ENCODE measurements at places on chromosomes 4 and X.

DNA sequence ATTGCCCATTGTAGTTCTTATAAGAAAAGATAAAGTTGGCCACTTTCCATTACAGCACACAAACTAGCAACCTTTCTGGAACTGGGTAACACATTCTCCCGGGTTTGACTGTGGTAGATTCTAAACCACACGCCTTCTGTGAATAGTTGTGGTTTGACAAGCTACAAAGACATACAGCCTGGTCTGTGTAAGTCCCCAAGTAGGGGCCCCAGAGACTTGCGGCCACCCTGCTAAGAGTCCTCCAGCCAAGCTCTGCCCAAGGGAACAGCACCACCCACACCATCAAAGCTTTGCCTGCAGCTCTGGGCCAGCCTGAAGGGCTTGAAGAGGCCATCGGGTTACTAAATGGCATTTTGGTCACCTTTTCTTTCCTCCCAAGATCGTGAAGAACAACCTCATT, 203.4 kb downstream of the MAML3 start:
- DNase-seq = no peak

DNA sequence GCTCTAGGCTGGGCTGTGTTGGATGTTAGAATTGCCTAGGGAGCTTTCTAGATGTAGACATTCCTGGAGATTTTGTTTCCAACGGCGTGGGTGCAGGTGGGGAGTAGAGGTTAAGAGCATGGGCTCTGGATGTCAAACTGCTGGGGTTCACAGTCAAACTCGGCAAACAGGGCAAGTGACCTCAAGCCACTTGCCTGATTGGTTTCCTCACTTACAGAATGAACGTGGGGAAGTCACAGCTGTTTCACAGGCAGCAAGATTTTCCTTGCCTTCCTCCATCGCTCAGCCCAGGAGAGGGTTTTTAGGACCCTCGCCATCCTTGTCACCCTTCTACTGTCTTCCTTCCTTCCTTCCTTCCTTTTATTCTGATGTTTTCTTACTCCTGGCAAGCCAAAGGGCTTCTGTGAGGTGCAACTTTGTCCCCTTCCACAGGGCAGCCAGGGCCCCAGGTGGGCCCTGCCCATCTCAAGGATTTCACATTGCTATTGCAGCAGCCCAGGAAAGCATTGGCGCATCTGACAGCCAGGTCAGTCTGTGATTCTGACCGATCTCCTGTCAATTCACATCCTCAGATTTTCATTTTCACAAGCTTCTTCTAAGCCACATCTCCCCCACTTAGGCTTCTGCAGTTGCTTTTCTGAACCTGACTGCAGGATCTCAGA, 7.0 kb downstream of the RTL5 start:
- no peak for DNase-seq

DNA sequence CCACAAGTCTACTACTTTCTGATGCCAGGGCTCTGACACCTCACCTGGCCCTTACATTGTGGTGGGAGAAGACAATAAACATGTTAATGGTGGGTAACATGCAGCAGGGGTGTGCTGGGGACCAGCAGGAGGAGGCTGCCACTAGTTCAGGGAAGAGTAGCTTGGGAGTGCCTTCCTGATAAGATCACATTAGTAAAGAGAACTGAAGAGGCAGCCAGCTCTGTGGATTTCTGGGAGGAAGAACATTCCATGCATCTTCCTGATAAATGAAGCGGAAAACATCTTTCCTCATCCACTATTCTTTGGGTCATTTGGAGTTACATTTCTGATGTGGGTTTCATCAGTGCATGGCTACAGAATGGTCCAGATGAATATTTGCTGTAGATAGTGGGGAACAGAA, 9.0 kb downstream of the RNF150 start:
- no peak for DNase-seq

DNA sequence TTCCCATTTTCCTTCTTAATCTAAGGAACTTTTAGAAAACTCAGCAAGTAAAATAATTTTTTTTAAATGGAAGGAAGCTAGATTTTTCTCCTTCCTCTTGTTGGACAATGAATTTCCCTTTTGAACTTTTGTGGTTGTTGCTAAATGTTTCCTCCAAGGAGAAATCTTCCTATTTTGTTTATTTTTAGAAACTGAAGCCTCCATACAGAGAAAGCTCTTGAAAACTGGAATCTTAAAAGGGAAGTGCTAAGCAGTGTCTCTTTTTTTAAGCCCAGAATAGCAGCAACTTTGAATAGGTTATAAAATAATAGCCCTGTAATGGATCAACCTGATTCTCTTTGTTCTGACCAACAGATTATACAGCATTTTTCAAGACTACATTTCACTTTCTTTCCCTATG, 15.1 kb upstream of the DCLK2 start:
- DNase-seq = no peak

GRCh38 chr4:12562476-12563140, 921.5 kb downstream of the RAB28 start:
- no peak for DNase-seq

DNA sequence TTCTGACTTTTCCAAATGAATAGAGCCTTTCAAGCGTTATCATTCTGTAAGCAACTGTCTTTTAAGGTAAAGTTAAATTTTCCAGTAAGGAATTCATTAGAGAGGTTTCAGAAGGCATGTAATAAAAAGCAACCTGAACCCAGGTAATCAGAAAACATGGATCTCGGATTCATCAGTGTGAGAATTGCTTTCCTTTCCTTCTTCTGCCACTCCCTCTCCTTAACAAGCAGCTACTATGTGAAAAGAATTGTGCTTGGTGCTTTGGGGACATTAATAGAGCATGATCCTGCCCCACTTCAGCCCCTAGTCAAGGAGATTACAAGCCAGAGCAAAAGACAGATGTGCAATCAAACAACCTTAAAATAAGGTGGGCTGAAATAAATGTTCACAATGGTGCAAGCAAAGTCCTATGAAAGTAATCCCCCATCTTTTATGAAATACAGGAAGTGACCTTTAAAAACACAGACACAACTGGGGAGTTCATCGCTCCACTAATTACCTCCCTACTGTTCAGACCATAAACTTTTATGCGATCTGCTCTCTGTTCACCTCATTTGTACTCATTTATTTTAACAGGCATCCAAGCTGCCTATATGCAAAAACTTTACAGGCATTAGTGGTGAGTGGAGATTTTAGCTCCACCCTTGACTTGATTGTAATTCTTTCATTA, 122.9 kb upstream of the RASGEF1B start:
- no peak for DNase-seq

GRCh38 chr4:88737307-88737941, 39.8 kb upstream of the NAP1L5 start:
- DNase-seq = peak; percentile 9

Measured in stimulated activated CD4-positive, alpha-beta T cell treated with anti-CD3 and anti-CD28 coated beads, Interleukin-2, amount 100 ng/mL, for 24 hours (primary cell).